Mammary epithelial cell (primary cell): ENCODE measurements at places on chromosomes 2 and 18.
A peak's percentile ranks its signal among the peaks of the same experiment; 100 is the strongest.

GRCh38 chr2:37507051-37507410, 162.6 kb downstream of the QPCT start:
- DNase-seq: no peak

DNA sequence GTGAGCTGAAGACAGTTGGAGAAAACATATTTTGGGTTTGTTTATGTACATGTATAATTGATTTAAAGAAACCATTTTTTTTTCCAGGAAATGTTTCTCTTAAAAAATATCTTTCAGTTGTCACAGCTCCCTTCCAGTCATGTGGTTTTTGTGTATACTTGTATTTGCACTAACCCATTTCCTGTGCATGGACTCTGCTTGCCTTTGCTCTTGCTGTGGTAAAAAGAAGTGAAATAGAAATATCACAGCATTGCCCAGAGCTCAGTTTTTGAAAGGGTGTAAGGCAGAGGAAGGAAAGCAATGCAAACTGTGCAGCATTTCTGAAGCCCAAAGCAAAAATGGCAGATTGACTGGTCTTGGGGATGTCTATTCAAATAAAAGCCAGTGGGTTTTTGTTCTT, 10.4 kb upstream of the DOCK10 start:
- no peak for DNase-seq

DNA sequence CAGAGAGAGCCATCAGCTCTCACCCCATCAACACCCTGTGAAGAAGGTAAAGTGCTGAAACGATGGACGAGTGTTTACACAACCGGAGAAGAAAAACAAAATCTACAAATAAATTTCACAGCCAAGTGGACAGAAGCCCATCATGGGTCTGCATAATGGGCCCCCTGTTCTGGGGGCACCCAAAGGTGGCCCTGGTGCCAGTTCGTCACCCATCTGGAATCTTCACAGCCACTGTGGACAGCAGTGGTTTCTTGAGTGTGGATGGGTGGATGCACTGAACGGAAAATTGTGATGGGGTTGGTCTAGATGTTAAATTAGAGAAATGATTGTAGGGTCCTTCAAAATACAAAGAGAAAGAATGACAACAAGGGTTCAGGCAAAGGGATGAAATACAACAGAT, 38.8 kb downstream of the ANKMY1 start:
- DNase-seq: no peak

- DNase-seq: no peak
Measured at GRCh38 chr18:47986620-47987387, 56.3 kb upstream of the SMAD2 start.

GRCh38 chr2:33229646-33230045, 246.8 kb upstream of the RASGRP3 start:
- DNase-seq: no peak

- DNase-seq: peak; percentile 24
Measured at GRCh38 chr2:216554755-216555154, 56.1 kb downstream of the RPL37A start.

- DNase-seq: no peak
Measured at GRCh38 chr2:143771939-143772338, 642.7 kb downstream of the ARHGAP15 start.

GRCh38 chr18:75545189-75545588, 117.7 kb upstream of the SMIM21 start:
- DNase-seq: no peak

DNA sequence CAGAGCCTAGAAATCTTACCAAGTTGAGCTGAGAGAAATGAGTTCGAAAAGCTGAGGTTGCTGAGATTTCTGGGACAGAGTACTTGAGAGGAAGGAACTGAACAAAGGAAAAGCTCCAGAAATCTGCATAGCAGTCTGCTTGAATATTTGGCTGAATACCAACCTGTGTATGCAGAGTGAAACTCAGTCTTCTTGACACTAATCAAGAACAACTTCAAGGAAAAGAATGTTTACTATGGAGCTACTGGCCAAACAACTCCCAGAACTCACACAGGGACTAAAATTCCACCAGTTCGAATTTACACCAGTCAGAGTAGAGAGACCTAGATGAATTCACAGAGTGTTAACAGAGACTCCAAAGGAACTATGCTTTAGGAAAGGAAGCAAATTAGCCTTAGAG, 66.5 kb downstream of the USP37 start:
- no peak for DNase-seq

GRCh38 chr2:205613970-205614559, 68.2 kb upstream of the NRP2 start:
- no peak for DNase-seq
